T follicular helper cell (primary cell): ENCODE measurements at places on chromosomes 6 and 20.

DNA sequence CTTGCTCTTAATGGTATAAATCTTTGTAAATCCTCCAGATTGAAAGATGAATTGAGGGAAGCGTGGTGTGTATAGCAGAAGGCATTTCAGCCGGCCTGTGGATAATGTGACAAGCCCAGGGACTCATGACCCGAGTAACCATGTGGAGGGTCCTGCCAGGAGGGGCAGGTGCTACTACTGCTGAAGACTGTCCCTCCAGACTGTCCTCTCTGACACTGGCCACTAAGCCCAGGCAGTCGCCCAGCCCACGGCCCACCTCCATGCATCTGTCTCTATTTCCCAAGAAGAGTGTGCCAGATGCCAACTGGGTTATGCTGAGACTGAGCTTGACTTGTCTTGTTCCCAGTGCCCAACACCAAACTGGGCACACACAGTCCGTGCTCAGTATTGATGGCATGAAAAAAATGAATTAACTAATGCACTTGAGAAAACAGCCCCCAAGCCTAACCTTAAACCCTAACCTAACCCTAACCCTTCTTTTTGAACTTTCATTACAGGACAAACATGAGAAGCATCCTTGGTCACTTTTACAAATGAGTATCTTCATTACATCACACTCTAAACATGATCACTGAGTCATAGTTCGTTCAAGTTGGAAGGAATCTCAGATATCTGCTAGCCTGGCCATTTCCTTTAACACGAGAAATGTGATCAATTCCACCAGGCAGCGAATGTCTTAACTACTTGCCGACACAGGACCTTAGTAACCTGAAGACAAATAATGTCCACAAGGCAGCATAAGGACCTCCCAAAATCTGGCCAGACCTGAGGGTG is 182.2 kb upstream of the RREB1 start:
- no peak for DNase-seq

GRCh38 chr6:62150048-62150663 is 135.9 kb downstream of the KHDRBS2 start:
- DNase-seq = no peak

GRCh38 chr6:145233955-145234354 is 501.4 kb downstream of the EPM2A start:
- DNase-seq = no peak

DNA sequence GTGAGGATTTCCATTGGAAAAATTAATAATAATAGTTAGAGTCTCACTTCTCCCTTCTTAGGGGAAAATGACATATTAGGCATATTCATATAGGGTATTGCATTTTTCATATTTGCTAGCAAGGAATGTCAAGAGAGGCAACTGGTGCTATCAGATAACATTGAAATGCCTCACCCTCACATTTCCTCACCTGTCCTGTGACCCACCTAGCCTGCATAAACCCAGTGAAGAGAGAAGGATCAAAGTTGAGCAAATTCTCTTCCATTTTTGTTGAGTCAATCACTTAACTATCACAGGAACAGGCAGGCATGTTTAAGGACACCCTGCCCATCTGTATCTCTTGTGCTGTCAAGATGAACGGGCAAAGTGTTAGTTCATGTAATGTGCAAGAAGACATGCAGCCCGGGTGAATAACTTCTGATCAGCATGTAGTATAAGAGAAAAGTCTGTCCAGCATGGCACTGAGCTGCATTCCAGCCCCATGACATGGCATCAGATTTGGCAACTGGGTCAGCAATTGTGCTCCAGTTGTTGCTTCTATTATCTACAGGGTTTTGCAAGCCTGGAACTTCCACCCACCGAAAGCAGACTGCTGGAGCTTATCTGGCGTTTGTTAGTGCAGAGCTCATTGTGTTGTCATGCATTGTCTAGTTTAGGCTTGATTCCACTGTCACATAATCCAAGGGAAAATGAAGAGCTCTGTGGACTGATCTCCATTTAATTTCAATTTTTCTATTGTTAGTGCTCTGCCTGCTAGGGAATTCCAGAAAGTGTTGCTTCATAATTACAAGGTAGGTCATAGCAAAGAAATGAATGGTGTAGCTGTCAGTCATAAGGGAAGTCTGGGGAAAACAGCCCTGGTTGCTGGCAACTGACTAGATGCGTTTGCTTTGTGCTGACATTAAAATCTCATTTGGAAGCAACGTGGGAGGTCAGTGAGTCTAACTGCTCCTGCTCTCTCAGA is 138.4 kb upstream of the TNFAIP3 start:
- DNase-seq = no peak

- DNase-seq = no peak
Measured at GRCh38 chr6:82862543-82862942, 203.1 kb downstream of the UBE3D start.

DNA sequence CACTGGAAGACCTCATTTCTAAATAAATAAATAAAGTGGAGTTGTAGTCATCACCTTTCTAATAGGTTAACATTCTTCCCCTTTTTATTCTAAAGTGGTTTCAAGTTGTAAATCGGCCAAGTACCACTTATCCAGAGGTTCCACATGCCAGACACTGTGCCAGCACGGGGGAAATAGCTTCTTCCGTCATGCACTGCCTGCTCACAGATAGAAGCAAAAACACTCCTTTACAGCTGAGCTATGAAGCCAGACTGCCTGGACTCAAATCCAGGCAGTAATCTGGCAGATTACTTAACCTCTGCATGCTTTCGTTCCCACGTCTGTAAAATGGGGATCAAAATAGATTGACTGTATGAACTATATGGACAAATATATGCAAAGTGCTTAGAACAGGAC is 17.2 kb upstream of the SCML4 start:
- DNase-seq = no peak
